ENCODE measurements at places on chromosomes 2 and 18.

- DNase-seq: no peak
Measured at GRCh38 chr2:145598434-145598833, 1078.5 kb upstream of the ZEB2 start.

GRCh38 chr2:161030260-161031063 lies 129.8 kb upstream of the TANK start:
- DNase-seq: no peak

GRCh38 chr18:3715231-3716080 lies 265.5 kb downstream of the TGIF1 start:
- no peak for DNase-seq

GRCh38 chr2:37827911-37828511 lies 97.1 kb upstream of the RMDN2 start:
- no peak for DNase-seq

GRCh38 chr2:105557021-105557920 lies 158.4 kb upstream of the FHL2 start:
- DNase-seq: no peak

- no peak for DNase-seq
Measured at GRCh38 chr2:3265981-3266924, 111.4 kb downstream of the EIPR1 start.

DNA sequence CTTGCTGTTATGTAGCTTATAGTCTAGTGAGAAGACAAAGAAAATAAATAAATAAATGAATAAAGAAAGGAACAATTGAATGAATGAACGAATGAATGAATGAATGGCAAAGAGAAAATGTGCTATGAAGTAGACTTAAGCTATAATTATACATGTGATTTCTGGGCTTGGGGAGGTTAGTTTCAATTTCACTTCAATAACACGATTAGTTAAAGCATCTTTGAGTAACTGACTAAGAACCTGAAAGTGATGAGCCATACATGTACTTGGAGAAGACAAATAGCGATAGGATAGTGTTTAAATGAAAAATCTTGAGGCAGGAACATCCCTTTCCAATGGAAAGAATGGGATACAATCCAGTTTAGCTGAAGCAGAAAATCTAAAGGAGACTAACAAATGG lies 593.1 kb upstream of the LRRTM4 start:
- DNase-seq: no peak

DNA sequence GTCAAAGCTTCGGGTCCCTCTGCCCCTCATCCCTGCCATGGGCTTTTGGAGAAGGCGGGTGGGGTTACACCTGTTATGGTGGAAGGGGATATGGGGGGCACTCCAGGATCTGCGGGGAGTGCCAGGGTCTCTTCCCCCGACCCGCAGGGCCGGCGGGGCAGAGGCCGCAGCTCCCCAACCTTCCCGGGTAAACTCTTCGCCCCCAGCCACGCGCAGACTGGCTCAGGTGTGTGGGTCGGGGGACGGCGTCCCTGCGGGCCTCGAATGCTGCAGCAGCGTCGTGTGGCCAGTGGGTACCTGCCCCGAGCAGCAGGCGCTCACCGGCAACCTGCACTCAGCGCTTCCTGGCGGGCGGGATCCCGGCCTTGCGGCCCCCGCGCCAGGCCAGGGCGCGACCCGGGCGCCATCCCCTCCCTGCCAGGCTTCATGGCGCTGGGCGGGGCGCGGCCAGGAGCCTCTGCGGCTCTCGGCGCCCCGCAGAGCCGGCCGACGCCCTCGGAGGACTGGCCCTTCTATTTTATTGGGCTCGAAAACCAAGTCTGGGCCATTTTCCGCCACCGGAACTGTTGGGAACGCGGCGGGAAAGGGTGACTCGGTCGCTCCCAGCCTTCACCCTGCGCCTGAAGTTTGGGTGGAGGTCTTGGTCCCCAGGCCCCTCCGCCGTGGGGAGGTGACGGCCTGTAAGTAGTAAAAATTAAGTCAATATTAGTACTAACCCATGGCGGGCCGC lies 4.5 kb downstream of the GBX2 start:
- DNase-seq: no peak

GRCh38 chr2:29193681-29194080 lies 78.5 kb downstream of the CLIP4 start:
- no peak for DNase-seq

Data from activated CD8-positive, alpha-beta memory T cell treated with anti-CD3 and anti-CD28 coated beads, Interleukin-2, amount 50 U/mL, for 4 hours (primary cell).